SJSA1 (cell line): ENCODE measurements at places on chromosomes 1 and 21. TPM values are rescaled to one million over a fixed set of nuclear protein-coding genes. Genes with fewer than 3 reads are reported as not detected.
A peak's percentile ranks its signal among the peaks of the same experiment; 100 is the strongest.

Gene CRP
- not detected in 2 replicates for total RNA-seq

Gene BLACAT1
- total RNA-seq = not detected in 2 replicates

Gene ACTL8
- not detected in 2 replicates for total RNA-seq

Gene RGS13
- total RNA-seq = not detected in 2 replicates

Gene INSRR
- not detected in 2 replicates for total RNA-seq

Gene ZBTB8OS
- total RNA-seq = 81.1 and 92.2 TPM in 2 replicates

GRCh38 chr1:118989878-118990378, 1.8 kb upstream of the TBX15 start:
- DNase-seq = peak; percentile 96

DNA sequence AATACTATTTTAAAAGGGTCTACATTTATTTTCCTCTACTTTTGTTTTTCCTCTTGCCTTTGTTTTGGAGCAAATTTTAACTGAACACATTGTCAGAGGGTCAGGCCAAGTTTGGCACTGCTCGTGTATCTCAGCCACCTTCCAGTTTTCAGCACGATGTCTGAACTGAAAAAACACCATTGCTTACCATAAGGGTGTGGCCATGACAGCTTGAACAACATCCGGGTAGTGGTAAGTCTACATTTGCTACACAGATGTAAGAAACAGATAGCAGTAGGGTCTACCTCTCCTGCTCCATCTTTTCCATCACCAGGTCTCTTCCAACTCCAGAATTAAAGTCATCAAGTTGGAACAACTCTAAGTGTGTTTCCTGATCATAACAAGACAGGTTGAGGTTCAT, 4.2 kb downstream of the HIVEP3 start:
- DNase-seq = no peak

DNA sequence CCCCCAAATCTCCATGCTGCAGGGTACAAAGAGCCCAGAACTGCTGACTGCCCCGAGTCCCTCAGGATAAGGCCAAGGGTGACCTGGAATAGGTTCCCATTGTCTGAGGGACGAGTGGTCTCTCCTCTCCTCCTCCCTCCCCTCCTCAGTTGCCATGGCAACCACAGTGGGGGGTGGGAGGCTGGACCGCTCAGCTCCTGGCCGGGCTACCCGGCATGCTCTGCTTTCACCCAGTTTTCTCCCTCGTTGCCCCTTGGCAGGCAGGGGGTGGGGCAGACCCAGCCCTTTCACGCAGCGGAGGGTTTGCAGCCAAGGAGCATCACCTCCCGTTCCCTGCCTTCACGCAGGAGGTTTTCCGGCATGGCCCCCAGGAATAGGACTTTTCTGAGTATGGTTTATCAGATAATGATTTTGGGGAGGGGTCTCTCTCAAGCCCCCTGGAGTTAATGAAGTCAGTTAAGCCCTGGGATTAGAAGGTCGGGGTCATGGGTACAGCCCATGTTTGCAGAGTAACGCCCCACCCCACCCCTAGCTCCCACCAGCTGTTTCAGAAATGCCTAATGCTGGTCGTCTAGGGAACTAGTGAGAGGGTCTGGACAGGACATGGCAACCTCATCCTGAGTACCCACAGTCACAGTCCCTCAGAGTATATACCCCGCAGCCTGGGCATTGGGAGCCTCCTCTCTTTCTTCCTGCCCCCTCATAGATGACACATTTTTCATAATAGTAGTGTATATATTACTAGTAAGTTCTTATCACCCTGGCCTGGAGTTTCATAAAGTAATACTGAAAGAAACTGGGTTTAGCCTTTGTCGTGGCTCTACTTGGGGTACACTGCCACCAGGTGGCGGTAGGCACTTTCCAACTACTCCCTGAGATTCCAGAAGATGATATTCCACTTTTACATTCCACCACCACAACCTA, 20.7 kb downstream of the C1QB start:
- DNase-seq = peak; percentile 46

- no peak for DNase-seq
These were observed 72.5 kb downstream of the OBSCN start for GRCh38 chr1:228280106-228280901.

DNA sequence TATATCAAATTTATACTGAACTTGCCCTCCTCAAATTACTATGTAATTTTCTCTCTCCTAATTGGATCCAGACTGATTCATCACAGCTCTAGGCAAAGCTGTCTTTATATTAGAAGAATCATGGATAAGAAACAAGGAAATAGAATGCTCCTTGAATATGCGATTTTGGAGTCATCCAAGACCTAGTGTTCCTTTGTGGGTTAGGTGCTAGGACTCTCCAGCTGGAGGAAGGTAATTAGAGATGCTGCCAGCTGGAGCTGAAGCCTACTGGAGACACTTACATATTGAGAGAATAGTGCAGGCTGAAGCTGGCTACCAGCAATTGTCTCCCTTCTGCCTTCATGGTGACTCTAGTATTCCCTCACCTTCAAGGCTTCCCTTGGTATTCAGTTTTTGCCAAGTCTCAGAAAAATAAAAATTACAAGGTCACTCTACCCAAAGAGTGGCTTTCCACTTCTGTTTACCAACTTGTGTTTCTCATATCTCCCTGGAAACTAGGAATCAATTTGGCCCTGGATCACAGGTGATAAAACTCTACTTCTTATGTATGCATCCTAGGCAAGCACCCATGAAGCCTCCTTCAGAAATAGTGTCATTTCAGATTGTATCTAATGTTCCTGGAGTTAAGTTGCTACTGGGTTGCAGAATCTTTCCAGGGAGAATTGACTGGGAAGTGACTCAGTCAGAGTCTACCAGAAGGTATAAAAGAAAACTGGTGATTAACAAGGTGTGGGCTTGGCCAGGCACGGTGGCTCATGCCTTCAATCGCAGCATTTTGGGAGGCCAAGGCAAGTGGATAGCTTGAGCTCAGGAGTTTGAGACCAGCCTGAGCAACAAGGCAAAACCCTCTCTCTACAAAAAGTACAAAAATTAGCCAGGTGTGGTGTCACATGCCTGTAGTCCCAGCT, 24.4 kb upstream of the DOCK7 start:
- DNase-seq = no peak

DNA sequence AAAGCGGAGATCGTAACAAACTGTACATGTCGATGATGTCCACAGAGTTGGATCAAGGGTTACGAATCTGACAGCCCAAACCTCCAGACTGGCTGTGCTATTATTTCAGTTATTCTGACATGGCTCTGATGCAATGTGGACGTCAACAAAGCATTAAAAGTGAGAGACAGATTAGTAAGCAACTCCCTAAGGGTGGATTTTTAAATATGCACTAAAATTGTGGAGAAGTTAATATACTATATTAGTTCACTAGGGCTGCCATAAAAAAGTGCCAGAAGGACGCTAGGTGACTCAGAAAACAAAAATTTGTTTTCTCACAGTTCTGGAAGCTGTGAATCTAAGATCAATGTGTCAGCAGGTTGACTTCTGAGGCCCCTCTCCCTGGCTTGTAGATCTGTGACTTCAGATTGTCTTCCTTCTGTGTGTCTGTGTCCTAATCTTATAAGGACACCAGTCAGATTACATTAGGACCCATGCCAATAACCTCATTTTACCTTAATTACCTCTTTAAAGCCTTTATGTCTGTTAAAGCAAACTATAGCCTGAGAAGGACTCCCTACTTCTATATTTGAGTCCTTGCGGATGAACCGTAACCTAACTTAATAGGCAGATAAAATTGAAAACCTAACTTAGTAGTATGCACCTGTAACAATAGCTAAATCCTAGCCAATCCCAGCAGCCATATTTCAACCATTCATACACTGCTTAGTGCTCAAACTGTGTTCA, 66.0 kb upstream of the BACH1 start:
- DNase-seq = no peak

GRCh38 chr1:17141441-17142197, 22.4 kb upstream of the PADI2 start:
- no peak for DNase-seq

DNA sequence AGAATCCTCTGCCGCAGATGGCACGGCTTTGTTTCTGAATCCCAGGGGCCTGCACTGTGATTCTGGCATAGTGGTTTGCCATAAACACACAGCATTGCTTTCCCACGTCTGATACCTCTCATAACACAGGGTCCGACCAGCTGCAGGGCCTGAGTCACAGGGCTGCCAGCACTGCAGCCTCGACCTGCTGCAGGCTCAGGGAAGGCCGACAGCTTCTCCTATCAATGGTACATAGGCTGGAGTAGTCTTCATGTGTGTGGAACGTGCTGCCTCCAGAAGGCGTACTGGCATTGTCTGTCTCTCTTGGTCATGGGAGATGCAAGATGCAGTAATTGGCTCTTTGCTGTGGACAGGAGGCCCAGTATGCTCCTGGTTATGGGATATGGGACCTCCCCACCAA, 53.5 kb upstream of the PDE9A start:
- DNase-seq = no peak

- no peak for DNase-seq
These were observed 454.4 kb upstream of the ADGRL4 start for GRCh38 chr1:79460773-79461436.

DNA sequence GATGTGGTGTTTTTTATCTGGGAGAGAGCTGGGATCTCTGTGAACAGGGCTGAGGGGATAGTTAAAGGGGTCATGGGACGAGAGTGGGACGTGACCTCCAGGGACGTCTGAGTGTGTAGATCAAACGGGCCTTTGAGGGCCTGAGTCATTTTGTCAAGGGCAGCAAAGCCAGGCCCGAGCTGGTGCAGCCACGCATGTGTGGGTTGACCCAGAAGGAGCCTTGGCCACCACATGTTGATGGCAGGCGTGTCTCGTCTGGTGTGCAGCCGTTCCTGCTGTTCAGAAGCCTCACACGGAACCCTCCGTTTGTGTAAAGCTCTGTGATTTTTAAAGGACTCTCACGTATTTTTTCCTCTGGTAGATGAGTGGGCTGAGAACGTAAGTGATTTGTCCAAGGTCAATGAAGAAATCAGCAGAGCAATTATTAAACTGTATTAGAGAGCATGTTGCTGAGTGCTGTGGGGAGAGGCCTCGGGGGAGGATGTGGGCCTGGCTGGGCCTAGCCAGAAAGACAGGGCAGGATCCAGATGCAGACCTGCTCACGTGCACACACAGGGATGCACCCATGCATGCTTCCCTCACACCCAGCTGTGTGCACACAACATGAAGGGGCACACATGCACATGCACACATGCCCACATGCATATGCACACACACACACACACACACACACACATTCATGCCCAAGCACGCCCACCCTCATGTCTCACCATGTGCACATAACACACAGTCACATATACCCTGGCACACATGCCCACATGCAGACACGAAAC, 89.8 kb downstream of the AJAP1 start:
- DNase-seq = no peak
